GM23338 (cell line): ENCODE measurements at places on chromosomes 6 and 20. TPM values are rescaled to one million over a fixed set of nuclear protein-coding genes. Genes with fewer than 3 reads are reported as not detected.

ARHGAP40 gene
- 0.30 TPM in 1 of 2 replicates, not detected in the other for polyA plus RNA-seq

MUCL3 gene
- 0.32 and 0.40 TPM in 2 replicates for polyA plus RNA-seq

LGSN gene
- 0.15 TPM in 1 of 2 replicates, not detected in the other for polyA plus RNA-seq

ZSCAN23 gene
- polyA plus RNA-seq = 0.30 and 1.9 TPM in 2 replicates

TGIF2 gene
- 44.8 and 47.6 TPM in 2 replicates for polyA plus RNA-seq

EYA4 gene
- polyA plus RNA-seq = 0.05 TPM in 2 replicates

GRCh38 chr6:166056637-166057036 is 111.0 kb downstream of the TBXT start:
- DNase-seq = no peak

DNA sequence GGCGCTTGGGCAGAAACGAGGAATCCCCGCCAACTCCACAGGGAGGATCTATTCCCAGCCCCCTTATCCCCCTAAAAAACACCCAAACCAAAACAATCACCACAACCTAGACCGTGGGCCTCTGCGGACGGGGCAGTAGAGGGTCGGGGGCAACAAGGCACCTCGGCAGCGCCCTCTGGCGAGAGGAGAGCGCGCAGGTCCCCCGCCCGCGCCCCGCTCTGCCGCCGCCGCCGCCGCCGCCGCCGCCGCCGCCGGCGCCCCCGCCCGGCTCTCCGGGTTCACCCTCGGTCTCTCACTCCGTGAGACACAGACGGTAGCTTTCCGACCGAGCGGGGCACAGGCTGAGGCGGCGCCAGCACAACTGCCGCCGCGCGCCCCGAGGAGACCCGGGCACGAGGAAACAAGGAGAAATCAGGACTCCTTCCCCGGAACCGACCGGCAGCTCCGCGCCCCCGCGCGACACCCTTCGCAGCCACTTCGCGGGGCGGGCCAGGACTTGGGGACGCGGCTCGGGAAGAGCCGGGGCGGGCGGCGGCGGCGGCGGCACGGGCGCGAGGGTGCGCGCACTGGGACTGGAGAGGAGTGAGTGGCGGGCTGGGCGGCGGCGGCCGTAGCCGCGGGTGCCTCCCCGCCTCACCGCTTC is at the start of gene SLC35F1:
TSS of gene SLC35F1 (plus strand) at position 307 of the 643 bp plus-strand sequence.
- peak; percentile 88 for DNase-seq

- DNase-seq = no peak
These were observed 74.4 kb upstream of the PDE10A start for GRCh38 chr6:165737396-165737795.

GRCh38 chr20:44319839-44320422 is 8.9 kb upstream of the FITM2 start:
- no peak for DNase-seq

DNA sequence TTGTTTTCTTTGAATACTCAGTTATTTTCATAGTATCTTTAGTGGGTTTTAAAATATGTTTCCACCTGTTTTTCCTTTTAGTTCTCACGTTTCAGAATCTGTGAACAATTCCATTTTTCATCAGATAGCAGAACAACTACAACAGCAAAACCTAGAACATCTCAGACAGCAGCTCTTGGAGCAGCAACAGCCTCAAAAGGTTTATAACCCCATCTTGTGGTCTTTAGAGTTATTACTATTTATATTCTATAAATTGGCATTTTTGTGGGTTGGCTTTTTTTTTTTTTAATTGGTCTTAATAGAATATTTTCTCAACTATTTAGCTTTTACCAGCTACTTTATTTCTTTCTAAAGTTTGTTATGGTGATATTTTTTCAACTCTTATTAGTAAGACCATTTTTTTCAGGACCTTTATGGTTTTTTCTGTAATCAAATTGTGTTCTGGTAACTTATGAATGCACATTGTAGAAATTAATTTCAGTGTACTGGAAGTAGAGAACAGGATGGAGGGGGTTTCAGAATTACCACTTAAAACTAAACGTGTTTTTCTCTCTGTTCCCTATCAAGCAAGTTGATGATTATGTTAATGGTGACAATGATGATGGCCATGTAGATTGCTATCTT is 72.2 kb downstream of the SCAF8 start:
- peak; percentile 34 for DNase-seq

- no peak for DNase-seq
These were observed 383.9 kb downstream of the KIF16B start for GRCh38 chr20:16189371-16189770.

- DNase-seq = no peak
These were observed 8.8 kb upstream of the TRIM31 start for GRCh38 chr6:30121446-30122366.

DNA sequence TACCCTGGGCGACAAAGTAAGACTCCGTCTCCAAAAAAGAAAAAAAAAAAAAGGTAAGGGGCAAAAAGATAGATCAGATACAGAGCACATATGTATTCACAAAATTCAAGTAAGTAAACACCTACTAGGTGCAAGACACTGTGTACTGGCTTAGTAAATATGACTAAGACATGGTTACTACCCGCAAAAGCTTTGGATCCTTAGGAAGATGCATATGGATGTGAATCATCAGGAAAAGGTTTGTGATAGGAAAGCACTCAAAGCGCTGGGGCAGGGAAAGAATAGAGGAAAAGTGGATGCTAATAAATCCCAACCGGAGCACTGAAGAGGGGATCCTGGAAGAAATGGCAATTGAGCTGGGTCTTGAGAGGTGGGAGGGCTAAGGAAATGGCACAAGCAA is 118.8 kb upstream of the FAM184A start:
- DNase-seq = no peak

DNA sequence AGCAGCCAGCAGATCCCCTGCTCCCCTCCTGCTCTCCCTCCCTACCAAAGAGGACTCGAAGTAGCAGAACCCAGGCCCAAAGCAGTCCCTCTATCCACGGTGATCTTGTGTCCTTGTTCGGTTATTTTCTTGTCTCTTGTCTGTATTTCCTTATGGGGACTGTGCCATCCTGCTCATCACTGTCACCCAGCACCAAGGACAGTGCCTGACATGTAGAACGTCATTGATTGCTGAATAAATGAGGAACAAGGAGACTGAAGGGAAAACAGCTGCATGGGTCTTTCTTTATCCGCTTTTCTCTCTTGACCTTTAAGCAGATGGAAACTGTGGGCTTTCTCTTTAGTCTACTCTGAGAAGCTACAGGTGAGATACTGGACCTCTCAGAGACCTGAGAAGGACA is 29.4 kb upstream of the ZNF831 start:
- DNase-seq = no peak

GRCh38 chr6:4727671-4728435 is 48.4 kb upstream of the CDYL start:
- DNase-seq = peak; percentile 31
